ENCODE measurements at places on chromosomes 6 and 20. TPM values are rescaled to one million over a fixed set of nuclear protein-coding genes. Genes with fewer than 3 reads are reported as not detected.

B3GAT2 gene
- total RNA-seq = 1.9 TPM

EHMT2 gene
- total RNA-seq = 183 TPM

DNA sequence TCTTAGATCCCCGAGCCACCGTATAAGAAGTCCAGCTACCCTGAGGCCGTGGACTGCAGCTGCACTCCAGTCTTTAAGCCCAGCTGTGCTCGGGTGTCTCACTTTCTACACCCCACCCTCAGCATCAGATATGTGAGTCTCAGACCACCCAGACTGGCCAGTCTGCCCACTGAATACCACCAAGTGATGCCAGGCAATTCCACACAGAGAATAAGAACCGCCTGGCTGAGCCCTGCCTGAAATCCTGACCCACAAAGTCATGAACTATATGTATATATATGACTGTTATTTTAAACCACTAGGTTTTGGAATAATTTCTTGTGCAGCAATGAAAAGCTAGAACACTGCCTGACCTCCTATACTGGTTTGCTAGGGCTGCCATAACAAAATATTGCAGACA, 106.7 kb downstream of the FOXF2 start:
- H3K27me3 ChIP-seq = no peaks in the 10 kb centered on the region
- H3K4me1 ChIP-seq = peaks cover 3% of the 10 kb centered on the region
- no peak for DNase-seq

FILIP1 gene
- 5.0 TPM for total RNA-seq

- DNase-seq = no peak
- H3K27ac ChIP-seq = no peak overlapping the region
- H3K4me3 ChIP-seq = peak overlapping the region; percentile 70
- H3K36me3 ChIP-seq = no peaks in the 10 kb centered on the region
- no peaks in the 10 kb centered on the region for H3K4me1 ChIP-seq
These were observed 336 bp upstream of the LY6G5C start for GRCh38 chr6:31681135-31681671.

PSMB1 gene
- total RNA-seq = 237 TPM

GRCh38 chr20:63264519-63264918, 8.1 kb upstream of the ARFGAP1 start:
- H3K27me3 ChIP-seq = no peaks in the 10 kb centered on the region
- no peaks in the 10 kb centered on the region for H3K4me1 ChIP-seq
- H3K36me3 ChIP-seq = no peaks in the 10 kb centered on the region

GRCh38 chr6:25417046-25417605, 138.0 kb downstream of the CARMIL1 start:
- no peak for DNase-seq
- H3K27me3 ChIP-seq = no peaks in the 10 kb centered on the region
- peaks cover 19% of the 10 kb centered on the region for H3K4me1 ChIP-seq
- H3K27ac ChIP-seq = no peak overlapping the region
- H3K4me3 ChIP-seq = no peak overlapping the region

PLG gene
- total RNA-seq = not detected

DNA sequence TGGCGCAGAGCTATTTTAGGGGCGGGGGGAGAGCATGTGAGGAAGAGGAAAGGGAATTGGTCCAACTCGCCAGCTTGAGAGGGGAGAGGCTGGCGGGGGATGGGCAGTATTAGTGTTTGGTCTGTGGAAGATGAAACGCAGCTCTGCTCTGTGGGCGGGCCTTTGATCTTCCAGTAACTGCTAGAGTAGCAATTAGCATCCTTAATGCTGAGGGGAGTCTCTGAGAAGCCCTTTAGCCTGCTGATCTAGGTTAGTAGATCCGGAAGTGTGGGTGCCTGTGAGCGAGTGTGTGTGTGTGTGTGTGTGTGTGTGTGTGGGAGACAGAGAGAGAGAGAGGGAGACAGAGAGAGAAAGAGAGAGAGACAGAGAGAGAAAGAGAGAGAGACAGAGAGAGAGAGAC, 117.2 kb upstream of the BACH2 start:
- no peaks in the 10 kb centered on the region for H3K36me3 ChIP-seq
- DNase-seq = peak; percentile 58

GRCh38 chr6:41716516-41717391, 18.7 kb downstream of the TFEB start:
- DNase-seq = no peak
- H3K4me1 ChIP-seq = peaks cover 3% of the 10 kb centered on the region
- H3K36me3 ChIP-seq = no peaks in the 10 kb centered on the region
- no peak overlapping the region for H3K27ac ChIP-seq
- H3K4me3 ChIP-seq = no peak overlapping the region

DNA sequence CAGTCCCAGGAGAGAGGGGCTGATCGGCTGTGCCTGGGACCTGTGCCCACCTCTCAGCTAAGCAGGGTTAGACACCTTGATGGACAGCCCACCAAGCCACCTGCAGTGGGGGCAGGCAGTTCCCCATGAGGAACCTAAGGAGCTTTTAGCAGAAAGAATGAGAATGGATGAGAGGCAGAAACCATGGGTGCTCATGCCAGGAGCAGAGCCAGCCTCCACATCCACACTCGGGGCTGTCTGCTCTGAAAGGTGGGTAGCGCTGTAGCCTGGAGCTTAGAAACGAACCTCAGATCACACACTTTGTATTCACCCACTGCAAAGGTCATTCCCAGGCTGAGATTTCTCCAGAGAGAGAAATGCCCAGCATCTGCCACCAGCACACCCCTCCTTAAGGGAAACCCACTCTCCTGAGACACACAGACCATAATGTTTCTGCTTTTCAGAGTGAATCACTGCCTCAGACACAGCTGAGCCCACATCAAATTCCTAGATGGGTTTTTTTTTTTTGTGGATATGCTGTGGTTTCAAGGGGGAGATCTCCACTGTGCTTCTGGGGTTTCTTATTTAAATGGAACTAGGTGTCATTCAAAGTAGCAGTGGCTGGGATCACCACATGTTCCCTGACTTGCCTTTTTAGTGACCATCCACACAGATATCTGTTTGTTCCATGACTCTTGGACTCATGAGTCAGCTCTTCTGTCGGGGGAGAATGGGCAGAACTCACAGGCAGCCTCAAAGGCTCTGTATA, 218.9 kb downstream of the EYA2 start:
- no peaks in the 10 kb centered on the region for H3K27me3 ChIP-seq
- no peak overlapping the region for H3K27ac ChIP-seq
- H3K4me1 ChIP-seq = peaks cover 3% of the 10 kb centered on the region
- no peak for DNase-seq
- H3K4me3 ChIP-seq = no peak overlapping the region
- H3K36me3 ChIP-seq = no peaks in the 10 kb centered on the region

- no peaks in the 10 kb centered on the region for H3K27me3 ChIP-seq
- H3K4me1 ChIP-seq = peaks cover 6% of the 10 kb centered on the region
- no peak overlapping the region for H3K27ac ChIP-seq
- no peak for DNase-seq
- H3K4me3 ChIP-seq = no peak overlapping the region
These were observed 85.3 kb upstream of the HIVEP1 start for GRCh38 chr6:11926594-11927407.

- H3K27ac ChIP-seq = no peak overlapping the region
- no peaks in the 10 kb centered on the region for H3K36me3 ChIP-seq
- H3K27me3 ChIP-seq = no peaks in the 10 kb centered on the region
- no peak for DNase-seq
- no peaks in the 10 kb centered on the region for H3K4me1 ChIP-seq
- H3K4me3 ChIP-seq = no peak overlapping the region
These were observed 119.4 kb downstream of the RFPL4B start for GRCh38 chr6:112466373-112467151.

GRCh38 chr6:63580704-63580961, 8.4 kb downstream of the LOC128125822 start:
- H3K4me1 ChIP-seq = no peaks in the 10 kb centered on the region
- DNase-seq = no peak
- H3K27ac ChIP-seq = no peak overlapping the region
- H3K27me3 ChIP-seq = no peaks in the 10 kb centered on the region
- H3K4me3 ChIP-seq = no peak overlapping the region
